ENCODE measurements at places on chromosomes 11 and 22.
A peak's percentile ranks its signal among the peaks of the same experiment; 100 is the strongest.

GRCh38 chr11:6735306-6735705 lies 36.5 kb downstream of the OR2AG2 start:
- peak overlapping the region; percentile 54 for H3K4me3 ChIP-seq
- H3K36me3 ChIP-seq, result peaks cover 25% of the 10 kb centered on the region
- H3K27me3 ChIP-seq, result no peaks in the 10 kb centered on the region
- H3K4me1 ChIP-seq, result peaks cover 39% of the 10 kb centered on the region
- DNase-seq, result no peak

GRCh38 chr11:83063073-83063754 lies 8.5 kb downstream of the RAB30 start:
- H3K27ac ChIP-seq, result peak overlapping the region; percentile 98
- H3K27me3 ChIP-seq, result no peaks in the 10 kb centered on the region
- peaks cover 52% of the 10 kb centered on the region for H3K36me3 ChIP-seq
- H3K4me1 ChIP-seq, result peaks cover 43% of the 10 kb centered on the region

GRCh38 chr22:17926516-17926915 lies 97.8 kb downstream of the MICAL3 start:
- peaks cover 55% of the 10 kb centered on the region for H3K4me1 ChIP-seq
- H3K4me3 ChIP-seq, result no peak overlapping the region
- no peak for DNase-seq

DNA sequence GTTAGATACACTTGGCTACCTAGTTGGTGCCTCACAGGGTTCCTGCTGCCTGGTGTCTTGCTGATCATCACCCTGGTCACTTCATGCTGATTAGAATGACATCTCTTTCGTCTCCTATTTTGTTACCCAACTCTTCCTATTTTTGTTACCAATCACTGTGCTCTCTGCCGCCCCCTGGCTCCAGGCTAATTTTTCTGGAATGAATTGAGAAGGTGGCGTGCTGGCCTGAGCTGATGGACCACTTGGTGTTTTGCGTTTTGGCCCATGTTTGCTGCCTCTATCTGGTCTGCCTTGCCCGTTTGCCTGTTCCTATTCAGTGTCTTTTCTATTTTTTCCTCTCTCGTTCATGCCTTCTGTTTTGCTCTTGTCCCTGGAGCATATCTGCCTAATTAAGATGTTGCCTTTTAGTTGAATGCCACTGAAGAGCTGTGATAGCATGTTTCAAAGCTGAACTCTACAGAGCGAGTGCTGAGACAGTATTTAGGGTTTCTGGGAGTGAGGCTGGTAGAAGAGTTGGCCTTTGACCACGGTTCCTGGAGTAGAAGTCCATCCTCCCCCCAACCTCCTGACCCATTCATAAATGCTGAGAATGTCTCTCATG lies 5.9 kb upstream of the ATF4 start:
- no peak for DNase-seq
- H3K27ac ChIP-seq, result peak overlapping the region; percentile 44
- peaks cover 34% of the 10 kb centered on the region for H3K4me1 ChIP-seq
- no peaks in the 10 kb centered on the region for H3K27me3 ChIP-seq
- peaks cover 47% of the 10 kb centered on the region for H3K36me3 ChIP-seq

DNA sequence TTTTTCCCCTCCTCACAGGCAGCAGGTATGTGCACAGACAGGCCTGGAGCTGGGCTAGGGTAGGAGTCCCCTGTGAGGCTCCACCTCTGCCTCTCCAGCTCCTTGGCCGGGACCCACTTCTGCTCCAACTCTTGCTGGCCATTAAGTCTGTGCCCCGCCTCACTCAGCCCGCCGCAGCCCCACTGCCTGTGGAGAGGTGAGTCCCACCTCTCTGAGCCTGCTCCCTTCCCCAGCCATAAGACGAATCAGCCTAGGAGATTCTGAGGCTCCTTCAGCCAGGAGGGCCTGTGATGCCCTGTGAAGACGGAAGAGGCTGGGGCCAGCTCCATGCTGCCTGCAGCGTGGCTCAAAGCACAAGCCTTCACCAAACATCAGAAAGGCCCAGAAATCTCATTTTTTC lies 23.0 kb downstream of the TSKU start:
- H3K27me3 ChIP-seq, result peaks cover 43% of the 10 kb centered on the region
- H3K4me3 ChIP-seq, result no peak overlapping the region
- H3K27ac ChIP-seq, result no peak overlapping the region
- no peaks in the 10 kb centered on the region for H3K36me3 ChIP-seq
- no peak for DNase-seq

DNA sequence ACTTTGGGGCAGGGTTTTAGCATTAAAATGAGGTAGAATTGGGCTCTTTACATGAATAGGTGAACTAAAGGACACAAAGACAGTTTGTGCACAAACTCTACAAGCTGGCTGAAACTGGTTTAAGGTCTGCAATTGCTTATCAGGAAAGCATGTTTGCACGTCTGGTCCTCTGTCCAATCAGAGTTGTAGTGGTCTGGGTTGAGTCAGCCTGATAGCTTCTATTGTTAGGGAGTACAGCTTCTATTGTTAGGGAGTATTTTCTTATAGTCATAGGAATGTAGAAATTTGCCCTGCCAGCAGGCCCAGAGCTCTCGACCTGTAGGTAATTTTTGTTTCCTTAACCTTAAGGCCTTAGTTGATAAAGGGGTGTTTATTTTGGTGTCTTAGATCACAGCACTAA lies 1422.4 kb downstream of the LRRC4C start:
- no peaks in the 10 kb centered on the region for H3K36me3 ChIP-seq
- H3K27me3 ChIP-seq, result no peaks in the 10 kb centered on the region
- DNase-seq, result no peak
- no peaks in the 10 kb centered on the region for H3K4me1 ChIP-seq
- H3K4me3 ChIP-seq, result no peak overlapping the region

DNA sequence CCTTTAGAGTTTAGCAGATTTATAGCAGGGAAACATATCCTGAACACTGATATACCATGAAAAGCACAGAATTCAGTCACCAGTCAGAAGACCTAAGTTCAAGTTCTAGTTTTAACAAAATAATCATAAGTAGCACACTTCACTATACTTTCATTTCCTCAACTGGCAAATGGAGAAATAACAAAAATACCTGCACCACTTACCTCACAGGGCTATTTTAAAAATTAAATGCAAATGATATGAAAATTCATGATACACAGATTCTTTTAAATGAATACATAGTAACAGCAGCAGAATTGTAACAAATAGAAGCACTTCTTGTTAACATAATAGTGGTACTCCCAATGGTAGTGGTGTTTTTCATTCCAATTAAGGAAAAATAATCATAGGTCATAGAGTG lies 139.0 kb downstream of the FCHSD2 start:
- H3K27ac ChIP-seq, result peak overlapping the region; percentile 67
- peaks cover 64% of the 10 kb centered on the region for H3K36me3 ChIP-seq
- no peak overlapping the region for H3K4me3 ChIP-seq
- DNase-seq, result no peak
- H3K4me1 ChIP-seq, result peaks cover 36% of the 10 kb centered on the region

- peaks cover 4% of the 10 kb centered on the region for H3K4me1 ChIP-seq
- peaks cover 12% of the 10 kb centered on the region for H3K36me3 ChIP-seq
- no peak overlapping the region for H3K27ac ChIP-seq
- H3K27me3 ChIP-seq, result peaks cover 8% of the 10 kb centered on the region
- H3K4me3 ChIP-seq, result no peak overlapping the region
Measured at GRCh38 chr11:120392793-120393192, 56.6 kb downstream of the ARHGEF12 start.

- H3K27me3 ChIP-seq, result peaks cover 27% of the 10 kb centered on the region
- DNase-seq, result no peak
- no peaks in the 10 kb centered on the region for H3K4me1 ChIP-seq
- H3K27ac ChIP-seq, result no peak overlapping the region
- no peak overlapping the region for H3K4me3 ChIP-seq
Measured at GRCh38 chr11:58739725-58740430, 8.1 kb upstream of the GLYAT start.

DNA sequence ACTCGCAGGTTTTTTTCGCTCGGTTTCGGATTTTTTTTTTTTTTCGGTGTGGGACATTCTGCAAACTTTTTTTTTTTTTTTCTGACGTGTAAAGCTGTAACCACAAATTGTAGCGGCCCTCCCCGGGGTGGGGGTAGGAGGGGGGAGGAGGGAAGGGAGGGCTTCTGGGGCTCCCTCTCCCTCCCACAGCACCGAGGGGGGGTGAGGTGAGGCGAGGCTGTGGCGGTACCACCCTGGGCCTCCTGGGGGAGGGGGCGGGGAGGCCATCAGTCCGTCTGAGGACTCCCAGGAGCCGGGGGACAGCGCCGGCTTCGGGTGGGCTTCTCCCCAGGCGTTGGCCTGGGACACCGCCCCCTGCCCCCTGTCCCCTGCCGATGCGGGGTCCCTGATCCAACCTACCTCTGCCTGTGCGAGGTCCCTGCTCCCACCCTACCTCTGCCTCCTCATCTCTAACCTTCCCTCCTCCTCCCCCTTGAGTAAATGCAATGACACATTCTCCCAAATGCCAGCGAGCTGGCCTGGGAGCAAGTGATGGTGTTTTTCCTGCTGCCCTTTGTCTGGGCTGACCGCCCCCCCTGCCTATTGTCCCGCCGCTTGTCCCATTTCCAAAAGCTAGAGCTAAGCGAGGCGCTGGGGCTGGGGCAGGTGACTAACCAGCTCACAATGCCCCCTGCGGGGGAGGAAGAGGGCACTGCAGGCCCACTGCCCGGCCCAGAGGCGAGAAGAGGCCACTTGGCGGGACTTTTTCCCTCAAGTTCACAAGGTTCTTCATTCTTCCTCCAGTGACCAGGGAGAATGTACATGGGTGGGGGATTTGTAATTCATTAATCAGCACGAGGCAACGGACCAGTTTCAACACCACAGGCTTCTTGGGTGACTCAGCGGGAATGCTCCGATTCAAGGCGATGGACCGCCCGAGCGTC lies 511 bp upstream of the CLCF1 start:
- no peaks in the 10 kb centered on the region for H3K27me3 ChIP-seq
- peaks cover 49% of the 10 kb centered on the region for H3K4me1 ChIP-seq
- peak overlapping the region; percentile 93 for H3K4me3 ChIP-seq
- peak overlapping the region; percentile 97 for H3K27ac ChIP-seq

DNA sequence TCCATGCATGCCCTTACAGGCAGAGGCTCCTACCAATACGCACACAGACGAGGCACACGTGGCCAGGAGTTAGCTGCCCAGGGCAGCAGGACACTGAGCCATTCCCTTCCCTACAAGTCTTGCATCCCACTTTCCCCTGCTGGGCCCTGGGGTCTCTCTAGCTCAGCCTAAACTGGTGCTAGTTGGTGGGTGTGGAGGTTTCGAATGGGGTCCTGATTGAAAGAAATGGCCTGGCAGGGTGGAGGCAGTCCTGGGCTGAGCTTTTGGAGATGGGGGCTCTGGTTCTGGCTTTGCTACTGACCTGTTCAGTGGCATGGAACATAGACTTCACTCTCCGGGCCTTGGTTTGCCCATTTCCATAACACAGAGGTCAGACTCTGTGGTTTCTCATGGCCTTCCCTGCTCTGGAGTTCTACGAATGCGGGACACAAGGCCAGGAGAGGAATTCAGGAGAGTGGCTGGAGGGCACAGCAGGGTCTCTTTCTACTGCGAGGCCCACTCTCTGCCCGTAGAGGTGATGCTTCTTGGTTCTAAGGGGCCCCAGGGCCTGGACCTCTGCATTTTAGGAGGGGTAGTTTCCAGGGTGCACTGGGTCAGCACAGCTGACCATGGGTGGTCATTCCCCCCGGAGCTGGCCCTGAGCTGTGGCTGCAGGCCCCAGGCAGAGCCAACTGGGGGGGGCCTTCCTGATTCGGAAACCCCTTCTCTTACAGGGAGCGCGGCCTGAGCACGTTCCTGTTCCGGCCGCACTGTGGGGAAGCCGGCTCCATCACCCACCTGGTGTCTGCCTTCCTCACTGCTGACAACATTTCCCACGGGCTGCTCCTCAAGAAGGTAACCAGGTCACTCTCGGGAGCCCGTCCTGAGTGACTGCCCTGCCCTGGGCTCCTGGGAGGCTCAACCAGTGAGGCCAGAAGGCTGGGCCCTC lies 40.0 kb downstream of the RNF141 start:
- H3K27ac ChIP-seq, result peak overlapping the region; percentile 33
- peaks cover 79% of the 10 kb centered on the region for H3K36me3 ChIP-seq
- H3K27me3 ChIP-seq, result no peaks in the 10 kb centered on the region
- peaks cover 16% of the 10 kb centered on the region for H3K4me1 ChIP-seq
- no peak for DNase-seq
- no peak overlapping the region for H3K4me3 ChIP-seq

DNA sequence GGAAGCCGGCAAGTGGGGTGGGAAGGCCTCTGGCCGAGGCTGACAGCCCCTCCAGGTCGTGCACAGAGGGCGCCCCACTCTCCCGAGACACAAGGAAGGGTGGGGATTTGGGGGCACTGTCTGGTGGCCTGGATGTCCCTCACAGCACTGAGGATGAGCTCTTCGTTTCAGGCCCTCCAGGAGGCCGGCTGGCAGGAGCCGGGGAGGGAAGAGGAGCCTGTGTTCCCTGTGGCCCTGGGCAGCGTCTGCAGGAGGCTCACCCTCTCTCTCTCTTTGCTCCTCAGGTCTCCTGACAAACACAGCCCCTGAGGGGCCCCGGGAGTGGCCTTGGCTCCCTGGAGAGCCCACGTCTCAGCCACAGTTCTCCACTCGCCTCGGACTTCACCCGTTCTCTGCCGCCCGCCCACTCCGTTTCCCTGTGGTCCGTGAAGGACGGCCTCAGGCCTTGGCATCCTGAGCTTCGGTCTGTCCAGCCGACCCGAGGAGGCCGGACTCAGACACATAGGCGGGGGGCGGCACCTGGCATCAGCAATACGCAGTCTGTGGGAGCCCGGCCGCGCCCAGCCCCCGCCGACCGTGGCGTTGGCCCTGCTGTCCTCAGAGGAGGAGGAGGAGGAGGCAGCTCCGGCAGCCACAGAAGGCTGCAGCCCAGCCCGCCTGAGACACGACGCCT lies 1078.0 kb downstream of the BRD1 start:
- DNase-seq, result no peak
- no peaks in the 10 kb centered on the region for H3K4me1 ChIP-seq
- H3K27me3 ChIP-seq, result no peaks in the 10 kb centered on the region
- H3K36me3 ChIP-seq, result no peaks in the 10 kb centered on the region

DNA sequence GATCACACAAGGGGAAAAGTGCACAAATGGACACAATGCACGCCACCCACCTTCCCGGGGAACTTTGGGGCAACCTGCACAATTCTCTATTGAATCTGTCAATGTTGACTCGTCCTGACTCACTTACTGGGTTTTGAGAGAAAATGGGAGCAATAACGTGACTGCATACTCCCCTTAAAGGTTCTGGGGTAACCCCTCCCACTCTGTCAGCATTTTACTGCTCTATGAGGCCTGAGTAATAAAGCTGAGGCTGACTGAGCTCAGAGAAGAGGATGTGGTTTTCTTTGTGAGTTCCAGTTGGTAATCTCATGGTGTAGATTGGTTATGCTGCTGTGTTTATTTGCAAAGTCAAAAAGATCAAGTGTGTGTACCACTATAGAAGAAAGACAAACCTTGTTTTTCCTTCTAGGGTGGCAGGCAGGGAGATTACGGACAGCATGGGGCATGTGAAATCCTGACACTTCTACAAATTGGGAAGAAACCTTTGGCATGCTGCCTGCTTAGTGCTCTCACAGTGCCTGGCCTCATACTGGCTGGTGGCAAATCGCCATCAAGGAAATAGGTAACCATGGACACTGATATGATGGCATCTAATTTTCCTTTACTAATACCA lies 16.1 kb upstream of the APOA1 start:
- H3K4me1 ChIP-seq, result peaks cover 54% of the 10 kb centered on the region
- peak; percentile 57 for DNase-seq
- H3K36me3 ChIP-seq, result peaks cover 60% of the 10 kb centered on the region

- no peak overlapping the region for H3K4me3 ChIP-seq
- H3K36me3 ChIP-seq, result no peaks in the 10 kb centered on the region
- DNase-seq, result no peak
- H3K27me3 ChIP-seq, result peaks cover 87% of the 10 kb centered on the region
Measured at GRCh38 chr22:29208502-29208862, 2.8 kb downstream of the EMID1 start.

Data from stimulated activated naive B cell treated with anti-CD40 and anti-IgM and Interleukin-4, amounts not matched to agents 10 μg/mL and 1 μg/mL and 100 μg/mL, for 72 hours (primary cell).